ENCODE measurements at places on chromosomes 4 and X.

DNA sequence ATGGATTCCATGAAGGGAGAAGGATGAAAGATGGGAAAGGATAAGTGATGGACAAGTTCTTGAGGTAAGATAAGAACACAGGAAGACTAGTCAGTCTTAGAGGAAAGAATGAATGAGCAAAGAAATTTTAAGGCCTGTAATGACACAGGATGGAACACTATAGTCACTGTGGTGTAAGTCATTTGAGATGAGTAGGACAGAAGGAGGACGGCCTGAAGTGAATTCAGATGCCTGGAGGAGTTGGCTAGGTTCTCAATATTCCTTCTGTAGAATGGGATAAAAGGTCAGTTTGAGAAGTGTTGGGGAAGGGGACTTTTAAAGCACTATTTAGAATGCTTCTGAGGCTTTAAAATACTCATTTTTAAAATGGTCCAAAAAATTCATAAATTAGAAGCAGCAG, 3.9 kb downstream of the MSMO1 start:
- no peak for DNase-seq

DNA sequence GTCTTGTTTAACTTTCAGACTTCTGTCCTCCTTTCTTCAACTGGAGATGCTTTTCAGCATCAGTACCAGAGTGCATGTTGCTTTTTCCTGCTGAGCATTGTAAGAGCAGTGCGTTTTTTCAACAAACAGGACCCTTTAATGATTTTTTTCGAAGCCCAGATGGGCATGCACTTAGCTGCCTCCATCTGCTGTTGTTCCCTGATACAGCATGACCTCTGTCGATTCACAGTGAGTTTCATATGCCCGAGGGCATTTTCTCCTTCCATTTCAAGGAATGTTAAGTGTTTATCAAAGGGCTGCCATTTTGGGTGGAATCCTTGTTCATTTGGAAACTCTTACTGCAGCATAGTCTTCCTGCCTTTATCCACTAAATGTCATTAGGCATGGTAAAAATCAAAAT, 428.6 kb downstream of the DTHD1 start:
- DNase-seq: no peak

DNA sequence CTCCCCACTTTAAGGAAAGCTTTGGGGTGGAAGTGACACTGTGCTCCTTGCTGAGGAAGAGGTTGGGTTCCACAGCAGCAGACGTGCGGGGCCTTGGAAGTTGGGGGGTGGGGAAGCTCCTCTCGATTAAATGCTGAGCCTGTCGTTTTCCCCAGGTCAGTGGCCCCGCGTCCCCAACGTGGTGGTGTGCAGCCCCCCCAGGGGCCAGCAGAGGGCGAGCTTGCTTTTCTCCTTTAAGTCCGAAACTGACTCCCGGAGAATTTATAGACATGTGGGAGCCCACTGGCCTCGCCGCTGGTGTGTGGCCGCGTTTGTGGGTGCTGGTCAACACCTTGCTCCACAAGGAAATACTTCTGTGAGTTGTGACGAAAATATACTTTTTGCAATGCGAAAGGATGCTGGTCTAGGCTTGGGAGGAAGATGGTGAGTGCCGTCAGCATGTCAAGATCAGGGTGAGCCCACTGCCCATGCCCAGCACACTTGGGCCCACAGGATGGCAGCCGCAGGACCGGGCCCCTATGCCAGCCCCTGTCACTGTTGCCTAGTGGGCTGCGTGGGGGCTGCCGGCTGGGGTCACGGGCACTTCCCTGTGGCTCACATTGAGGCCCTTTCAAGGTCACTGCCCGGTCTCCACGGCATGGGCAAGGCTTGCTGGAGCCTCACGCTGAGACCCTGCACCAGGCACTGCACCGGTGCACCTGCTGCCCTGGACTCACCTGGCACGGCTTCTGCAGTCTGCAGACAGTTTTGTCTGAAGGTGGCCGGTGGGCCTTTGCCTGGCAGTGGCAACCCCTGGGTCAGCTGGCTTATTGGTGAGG, 9.4 kb downstream of the UVSSA start:
- no peak for DNase-seq

GRCh38 chrX:124540474-124540873, 194.1 kb downstream of the SH2D1A start:
- DNase-seq: no peak

GRCh38 chr4:80454040-80454439, 118.5 kb downstream of the CFAP299 start:
- DNase-seq: no peak

GRCh38 chr4:129218360-129218759, 122.4 kb downstream of the C4orf33 start:
- DNase-seq: peak; percentile 77

DNA sequence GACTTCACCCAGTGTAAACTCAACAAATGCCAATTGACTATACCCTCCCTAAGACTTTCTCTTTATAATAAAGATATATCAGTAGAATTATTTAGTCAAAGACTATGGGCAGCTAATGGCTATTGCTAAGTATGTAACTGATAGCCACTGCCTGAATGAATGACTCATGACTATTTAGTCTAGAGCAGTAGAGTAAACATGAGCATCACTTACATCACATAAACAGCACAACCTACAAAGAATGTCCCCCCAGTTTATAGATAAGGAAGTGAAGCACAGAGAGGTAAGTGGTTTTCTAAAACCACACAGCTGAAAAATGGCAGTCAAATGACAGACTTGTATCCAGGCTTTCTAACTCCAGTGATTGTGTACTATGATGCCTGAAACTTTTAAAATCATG, 507.0 kb downstream of the PPARGC1A start:
- no peak for DNase-seq

- DNase-seq: no peak
Observed at GRCh38 chrX:30513284-30513683, 64.3 kb downstream of the TASL start.

DNA sequence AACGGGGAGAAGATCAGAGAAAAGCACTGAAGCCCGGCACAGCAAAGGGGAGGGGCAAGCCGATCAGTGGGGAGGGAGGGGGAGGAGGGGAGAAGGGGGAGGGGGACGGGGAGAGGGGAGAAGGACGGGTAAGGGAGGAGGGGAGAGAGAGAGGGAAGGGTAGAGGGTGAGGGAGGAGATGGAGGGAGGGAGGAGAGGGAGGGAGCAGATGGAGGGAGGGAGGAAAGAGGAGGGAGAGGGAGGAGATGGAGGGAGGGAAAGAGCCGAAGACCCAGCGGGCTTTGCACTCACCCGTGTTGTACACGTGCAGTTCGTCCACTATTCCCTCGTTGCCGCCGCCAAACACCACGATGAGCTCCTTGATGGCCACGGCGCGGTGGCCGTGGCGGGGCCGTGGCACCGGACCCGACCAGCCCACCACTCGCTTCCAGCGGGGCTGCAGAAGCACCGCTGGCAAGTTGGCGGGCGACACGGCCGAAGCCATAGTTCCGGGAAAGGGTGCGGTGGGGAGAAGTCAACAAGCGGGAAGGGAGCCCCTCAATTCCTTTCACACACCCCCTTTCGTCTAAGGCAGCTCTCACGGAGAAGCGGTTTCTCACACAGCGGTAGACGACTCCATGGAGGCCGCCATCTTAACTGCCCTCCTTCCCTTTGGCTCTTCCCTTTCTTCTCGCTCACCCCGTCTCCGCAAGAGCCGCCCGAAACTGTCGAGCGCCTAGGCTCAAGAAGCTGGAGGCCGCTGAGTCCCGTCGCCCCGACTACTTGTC, 1.1 kb downstream of the HCFC1 start:
- DNase-seq: no peak

DNA sequence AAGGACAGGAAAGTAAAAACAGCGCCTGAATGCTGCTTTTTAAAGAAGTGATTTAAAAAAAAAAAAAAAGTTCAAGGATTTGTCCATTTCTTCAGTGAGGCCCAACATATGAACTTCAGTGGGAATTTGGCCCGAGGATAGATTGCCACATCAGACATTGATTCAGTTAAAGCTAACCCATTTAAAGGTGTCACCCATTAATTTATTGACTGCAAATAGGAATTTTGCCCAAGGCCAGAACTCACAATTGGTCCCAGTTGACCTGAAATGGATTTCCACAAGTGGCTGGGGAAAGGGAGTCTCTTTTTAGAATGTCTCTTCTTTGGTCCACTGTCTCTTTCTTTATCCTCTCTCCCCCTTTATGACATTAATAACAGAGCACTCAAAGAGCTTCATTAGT, 86.5 kb upstream of the RPL34 start:
- no peak for DNase-seq

DNA sequence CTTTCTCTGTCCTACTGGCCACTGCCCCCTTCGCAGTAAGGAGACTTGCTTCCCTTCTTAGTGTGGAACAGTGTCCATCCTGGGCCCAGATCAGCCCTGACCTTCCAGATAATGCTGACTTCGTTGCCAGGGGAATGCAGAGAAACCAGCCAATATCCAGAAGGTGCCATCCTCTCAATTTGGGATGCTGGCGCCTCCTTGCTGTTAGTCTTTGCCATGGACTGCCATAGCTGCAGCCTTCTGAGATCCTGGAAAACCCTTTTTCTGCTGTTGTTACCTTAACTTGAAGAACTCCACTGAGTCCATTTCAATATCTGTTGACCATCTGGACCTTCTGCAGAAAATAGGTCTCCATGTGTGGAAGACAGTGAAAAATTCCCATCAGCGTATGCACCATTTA, 21.8 kb downstream of the RAI2 start:
- no peak for DNase-seq

GRCh38 chrX:6004529-6004928, 224.1 kb downstream of the NLGN4X start:
- DNase-seq: no peak

DNA sequence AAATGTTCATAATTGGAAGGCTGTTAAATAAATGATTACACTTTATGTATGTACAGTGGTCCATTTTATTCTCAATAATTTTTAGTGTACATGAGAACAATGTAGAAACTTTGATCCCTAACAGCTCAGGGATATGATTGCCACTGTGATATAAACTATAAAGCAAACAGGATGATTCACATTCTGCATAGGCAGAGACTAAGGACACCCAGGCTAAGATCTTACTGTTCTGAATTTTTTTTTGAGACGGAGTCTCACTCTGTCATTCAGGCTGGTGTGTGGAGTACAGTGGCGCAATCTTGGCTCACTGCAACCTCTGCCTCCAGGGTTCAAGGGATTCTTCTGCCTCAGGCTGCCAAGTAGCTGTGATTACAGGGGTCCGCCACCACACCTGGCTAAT, 186.6 kb downstream of the PDGFC start:
- DNase-seq: no peak

- no peak for DNase-seq
Observed at GRCh38 chr4:168220893-168221292, 97.7 kb downstream of the DDX60 start.

- no peak for DNase-seq
Observed at GRCh38 chr4:78047366-78047765, 9.8 kb upstream of the FRAS1 start.

- DNase-seq: no peak
Observed at GRCh38 chr4:4256799-4257198, 8.8 kb upstream of the TMEM128 start.

GRCh38 chr4:112296949-112297880, at the start of gene ALPK1:
Gene ALPK1 (plus strand): TSS chr4:112297369.
- DNase-seq: no peak

DNA sequence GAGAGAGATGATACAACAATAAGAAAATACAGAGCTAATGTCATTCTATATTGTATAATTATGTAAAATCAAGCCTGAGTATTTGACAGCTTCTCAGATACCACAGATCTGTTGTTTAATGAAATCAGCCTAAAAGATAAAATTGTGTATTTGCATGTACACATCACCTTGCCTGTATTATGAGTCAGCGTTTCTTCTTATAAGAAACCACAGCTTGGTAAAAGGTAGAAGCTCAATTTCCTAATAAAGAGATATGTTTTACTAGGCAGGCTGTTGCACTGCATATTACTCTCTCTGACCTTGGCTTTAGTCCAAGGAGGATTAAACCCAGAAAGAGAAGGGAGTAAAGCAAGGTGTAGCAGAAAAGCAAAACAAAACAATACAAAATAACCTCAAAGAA, 121.3 kb downstream of the PPARGC1A start:
- DNase-seq: no peak

DNA sequence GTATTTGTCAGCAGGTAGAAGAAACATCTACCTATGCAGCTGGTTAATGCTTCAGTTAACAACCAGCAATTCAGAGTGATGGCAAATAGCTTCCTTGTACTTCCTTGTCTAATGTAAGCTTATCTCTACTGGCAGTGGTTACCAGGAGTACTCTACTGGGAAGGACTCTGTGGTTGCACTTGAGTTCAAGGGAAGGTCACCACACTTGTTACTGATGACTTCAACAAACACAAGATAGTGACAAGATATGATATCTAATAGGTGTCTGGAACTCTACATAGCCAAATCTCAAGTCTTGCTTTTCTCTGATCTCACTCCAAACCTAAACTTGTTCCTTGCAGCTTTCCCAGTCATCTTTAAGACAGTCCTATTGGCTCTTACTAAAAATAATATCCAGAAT, 1644.9 kb upstream of the TENM3 start:
- DNase-seq: no peak

DNA sequence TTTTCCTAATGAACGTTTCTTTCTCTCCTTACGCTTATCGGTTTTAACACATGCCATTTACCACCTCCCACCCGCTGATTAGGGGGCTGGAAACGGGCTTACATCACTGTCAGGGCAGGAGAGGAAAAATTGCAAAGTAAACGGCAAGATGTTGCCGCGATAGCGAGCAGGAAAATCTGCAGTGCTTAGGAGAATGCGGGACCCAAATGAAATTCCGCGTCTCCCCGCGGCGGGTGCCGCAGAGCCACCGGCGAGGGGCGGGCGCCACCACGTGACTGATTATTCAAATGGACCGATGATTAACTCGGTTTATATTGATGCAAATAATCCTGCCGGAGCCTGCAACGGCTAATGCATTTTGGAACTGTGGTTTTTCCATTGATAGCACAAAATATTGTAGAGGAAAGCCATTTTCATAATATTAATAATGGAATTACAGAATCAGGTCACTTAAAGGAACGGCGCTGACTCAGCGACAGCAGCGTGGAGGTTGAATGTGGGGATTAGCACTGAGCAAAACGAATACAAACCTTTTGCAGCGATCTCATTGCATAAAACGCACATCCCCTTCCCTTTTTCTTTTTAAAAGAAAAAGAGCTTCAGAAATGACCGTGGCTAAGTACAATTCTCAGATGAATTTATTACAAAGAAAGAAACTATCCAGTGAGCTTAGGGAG, 224.2 kb downstream of the STIM2 start:
- no peak for DNase-seq

- DNase-seq: peak; percentile 39
Observed at GRCh38 chr4:37648084-37648817, 37.9 kb downstream of the RELL1 start.

DNA sequence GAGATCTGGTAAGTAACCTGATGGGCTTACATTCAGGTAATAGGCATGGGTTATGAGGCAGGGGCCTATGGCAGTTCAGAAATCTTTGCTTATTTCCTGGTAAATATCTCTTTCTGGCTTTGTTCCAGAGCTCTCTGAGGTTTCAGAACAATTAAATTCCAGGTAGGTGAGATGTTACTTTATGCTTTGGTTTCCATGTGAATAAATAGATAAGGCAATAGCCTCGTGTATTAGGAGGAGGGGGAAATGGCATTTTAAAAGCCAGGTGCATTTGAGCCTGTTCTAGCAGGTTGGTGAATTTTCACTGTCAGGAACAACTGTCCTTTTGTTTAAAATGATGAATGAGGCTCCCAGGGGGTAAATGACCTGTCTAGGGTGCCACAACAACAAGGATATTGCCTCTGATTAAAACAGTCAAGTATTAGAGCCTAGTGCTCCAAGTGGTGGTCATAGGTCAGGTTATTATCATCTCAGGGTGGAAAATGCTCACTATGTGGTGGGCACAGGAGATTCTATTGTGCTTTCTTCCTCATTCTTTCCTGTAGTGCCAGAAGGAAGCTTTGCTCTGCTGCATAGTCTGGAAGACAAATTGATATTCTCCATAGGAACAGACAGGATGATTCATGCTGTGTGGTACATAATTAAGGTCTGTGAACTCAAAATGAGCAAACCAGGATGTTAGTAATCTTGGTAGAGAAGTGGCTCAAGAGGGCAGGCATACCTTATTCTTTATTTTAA, 296.2 kb downstream of the INPP4B start:
- DNase-seq: peak; percentile 96

All from NCI-H2029 treated with DMSO at 0.1 percent for 48 hours (cell line).